Fibroblast of villous mesenchyme (primary cell): ENCODE measurements at places on chromosomes 3 and 15.

DNA sequence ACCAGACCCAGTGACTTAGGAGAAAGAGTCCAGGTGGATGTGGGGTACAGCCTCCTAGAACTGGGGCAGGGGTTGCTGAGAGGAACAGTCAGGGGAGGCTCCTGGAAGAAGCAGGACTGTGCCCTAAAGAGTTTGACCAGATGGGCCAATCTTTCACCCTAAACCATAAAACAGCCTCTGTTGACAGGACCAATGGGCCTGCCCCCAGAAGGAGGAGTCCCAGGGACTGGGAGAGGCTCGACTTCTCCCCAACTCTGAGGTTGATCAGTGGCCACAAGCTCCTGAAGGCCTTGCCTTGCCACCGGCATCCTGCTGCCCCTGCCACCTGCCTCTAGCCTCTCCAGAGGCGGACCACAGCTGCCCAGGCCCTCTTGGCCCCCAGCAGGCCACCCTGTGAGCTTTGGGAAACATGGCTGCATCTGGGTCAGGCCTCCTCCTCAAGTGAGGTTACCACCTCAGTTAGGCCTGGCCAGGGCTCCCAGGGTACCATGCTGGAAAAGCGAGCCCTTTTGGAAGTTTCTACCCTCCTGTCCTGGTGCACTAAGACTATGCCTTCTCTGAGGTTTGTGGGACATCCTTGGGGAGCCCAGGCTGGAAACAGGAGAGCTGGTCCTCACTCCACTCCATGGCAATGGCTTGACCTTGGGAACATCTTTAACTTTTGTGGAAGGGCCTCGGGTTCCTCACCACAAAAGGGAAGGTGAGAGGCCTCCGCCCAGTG, 2.8 kb downstream of the VIPR1 start:
- no peak for DNase-seq

GRCh38 chr3:61571516-61572336, 10.4 kb downstream of the PTPRG start:
- peak; percentile 44 for DNase-seq

GRCh38 chr3:172257648-172258400, 190.4 kb downstream of the GHSR start:
- no peak for DNase-seq

DNA sequence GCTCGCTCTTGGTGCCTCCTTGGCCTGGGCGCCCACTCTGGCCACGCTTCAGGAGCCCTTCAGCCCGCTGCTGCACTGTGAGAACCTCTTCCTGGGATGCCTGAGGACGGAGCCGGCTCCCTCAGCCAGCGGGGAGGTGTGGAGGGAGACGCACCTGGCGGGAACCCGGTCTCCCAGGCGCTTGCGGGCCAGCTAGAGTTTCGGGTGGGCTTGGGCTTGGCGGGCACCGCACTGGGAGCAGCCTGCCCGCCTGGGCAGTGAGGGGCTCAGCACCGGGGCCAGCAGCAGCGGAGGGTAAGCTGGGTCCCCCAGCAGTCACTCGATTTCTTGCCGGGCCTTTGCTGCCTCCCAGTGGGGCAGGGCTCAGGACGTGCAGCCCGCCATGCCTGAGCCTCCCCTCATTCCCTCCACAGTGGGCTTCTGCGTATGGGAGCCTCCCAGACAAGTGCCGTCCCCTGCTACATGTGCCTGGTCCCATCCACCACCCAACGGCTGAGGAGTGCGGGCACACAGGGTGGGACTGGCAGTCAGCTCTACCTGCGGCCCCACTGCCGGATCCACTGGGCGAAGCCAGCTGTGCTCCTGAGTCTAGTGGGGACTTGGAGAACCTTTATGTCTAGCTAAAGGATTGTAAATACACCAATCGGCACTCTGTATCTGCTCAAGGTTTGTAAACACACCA, 708.7 kb downstream of the VGLL3 start:
- no peak for DNase-seq

DNA sequence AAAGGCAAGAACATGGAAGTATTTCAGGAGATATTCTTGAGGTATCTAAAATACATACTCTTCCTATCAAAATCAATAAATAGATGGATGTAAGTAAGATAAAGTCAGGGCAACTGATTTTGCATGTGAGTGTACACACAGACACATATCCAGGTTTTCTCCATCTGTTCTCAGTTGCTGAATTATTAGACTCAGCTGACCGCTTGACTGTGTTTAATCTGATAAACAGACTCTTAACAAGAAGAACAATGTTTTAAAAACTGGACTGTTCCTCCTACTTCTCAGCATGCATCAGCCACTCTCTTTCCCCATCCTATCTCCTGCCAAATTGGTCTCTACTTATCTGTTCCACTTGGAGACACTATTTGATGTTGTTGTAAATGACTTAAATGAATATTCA, 73.5 kb downstream of the GOLGA8G start:
- no peak for DNase-seq

DNA sequence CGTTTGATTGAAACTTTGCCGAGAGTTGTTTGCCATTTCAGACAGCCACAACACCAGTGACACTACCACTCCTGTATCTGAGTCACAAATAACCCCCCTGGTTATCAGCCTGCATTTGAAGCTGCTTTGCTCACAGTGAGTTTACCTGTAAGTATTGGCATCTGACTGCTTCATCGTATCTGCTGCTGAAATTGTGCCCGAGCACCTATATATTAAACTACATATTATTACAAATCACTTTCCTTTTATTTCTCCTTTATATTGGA, 39.2 kb upstream of the SPSB4 start:
- no peak for DNase-seq

GRCh38 chr3:69012800-69013252, 658 bp downstream of the EOGT start:
- peak; percentile 66 for DNase-seq

DNA sequence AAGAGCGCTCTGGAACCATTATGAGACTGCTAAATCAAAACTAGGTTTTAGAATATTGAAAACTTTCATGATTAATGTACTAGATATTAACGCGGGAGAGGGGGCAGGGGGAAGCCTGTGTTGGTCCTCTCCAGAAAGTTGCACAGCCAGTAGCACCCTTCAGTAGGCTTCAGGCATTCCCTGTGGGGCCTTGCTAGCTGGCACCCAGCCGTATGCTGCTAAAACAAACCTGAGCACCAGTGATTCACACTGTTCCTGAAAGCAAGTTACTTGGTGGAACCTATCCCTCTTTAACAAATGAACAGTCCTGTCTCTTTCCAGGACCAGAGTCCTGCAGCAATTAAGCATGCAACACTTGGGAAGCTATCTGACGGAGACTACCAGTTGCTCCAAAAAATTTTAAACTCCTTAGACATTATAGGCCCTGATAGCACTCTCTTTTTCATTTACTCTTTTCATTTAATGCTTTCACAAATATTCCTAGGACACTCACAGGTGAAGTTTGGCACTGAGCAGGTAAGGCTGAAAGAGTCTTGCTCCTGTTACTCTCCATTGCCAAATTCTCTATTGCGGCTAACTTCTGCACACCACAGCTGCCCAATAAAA, 1.2 kb upstream of the ATRIP start:
- DNase-seq = no peak

DNA sequence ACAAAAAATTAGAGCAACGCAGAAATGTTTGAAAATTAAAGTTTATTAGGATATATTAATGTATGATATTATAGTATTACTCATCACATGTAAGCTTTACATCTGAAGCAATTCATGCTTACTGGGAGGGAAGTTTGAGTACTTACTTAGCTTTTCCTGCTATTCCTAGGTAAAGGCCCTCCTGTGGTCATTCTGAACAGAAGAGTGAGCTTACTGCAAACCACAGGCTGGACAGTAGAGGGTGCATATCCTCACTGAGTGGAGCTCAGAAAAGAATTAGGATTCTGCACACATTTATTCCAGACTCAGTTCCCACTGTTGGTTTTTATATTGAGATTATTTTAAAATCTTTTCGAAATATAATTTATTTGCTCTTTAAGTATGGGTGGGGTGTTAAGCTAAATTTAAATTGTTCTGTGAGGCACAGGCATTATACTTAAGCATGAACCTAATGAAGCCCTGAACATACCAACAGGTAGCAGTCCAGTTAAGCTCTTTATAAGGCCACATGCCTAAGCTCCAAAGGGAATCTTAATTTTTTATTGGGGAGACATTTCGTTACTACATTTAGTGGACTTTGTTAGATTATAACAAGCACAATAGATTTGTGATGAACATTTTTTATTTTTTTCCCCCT, 10.2 kb downstream of the MRPS22 start:
- DNase-seq = peak; percentile 64

- DNase-seq = no peak
Measured at GRCh38 chr3:109910772-109911171, 573.4 kb upstream of the DPPA4 start.

GRCh38 chr15:33211176-33211808, 16.8 kb upstream of the FMN1 start:
- peak; percentile 4 for DNase-seq

DNA sequence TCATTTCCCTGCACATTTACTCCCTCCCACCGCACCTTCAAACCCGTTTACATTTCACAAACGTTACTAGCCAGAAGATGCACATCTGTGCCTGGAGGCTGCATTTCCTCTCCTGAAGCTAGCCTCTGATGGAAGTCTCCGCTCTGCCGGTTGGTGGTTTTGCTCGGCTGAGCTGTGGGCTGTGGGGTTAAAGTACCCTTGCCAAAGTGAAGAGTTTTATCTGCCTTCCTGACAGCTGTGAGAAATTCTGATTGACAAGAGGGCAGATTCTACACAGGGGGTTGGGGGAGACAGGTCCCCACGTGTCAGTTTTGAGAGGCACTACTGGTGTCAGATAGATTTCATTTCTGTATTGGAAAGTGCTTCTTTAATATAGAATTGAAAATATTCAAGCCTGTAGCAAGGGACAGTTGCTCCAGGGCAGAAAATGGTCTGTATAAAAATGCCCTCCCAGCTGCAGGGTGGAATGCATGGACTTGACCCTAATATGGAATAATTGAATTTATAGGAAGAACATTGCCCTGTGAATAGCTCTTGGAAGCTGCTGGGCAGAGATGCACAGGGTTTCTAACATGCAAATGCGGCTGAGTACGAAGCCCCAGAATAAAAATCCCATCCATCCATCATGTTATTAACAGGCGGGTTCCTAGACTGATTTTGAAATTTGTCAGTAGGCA, 201.1 kb upstream of the RGMA start:
- no peak for DNase-seq

- DNase-seq = no peak
Measured at GRCh38 chr15:22939051-22939450, 41.1 kb downstream of the CYFIP1 start.

GRCh38 chr3:180571831-180572598, 29.9 kb upstream of the TTC14 start:
- no peak for DNase-seq

- peak; percentile 65 for DNase-seq
Measured at GRCh38 chr3:48561045-48561736, 2.4 kb downstream of the UCN2 start.

DNA sequence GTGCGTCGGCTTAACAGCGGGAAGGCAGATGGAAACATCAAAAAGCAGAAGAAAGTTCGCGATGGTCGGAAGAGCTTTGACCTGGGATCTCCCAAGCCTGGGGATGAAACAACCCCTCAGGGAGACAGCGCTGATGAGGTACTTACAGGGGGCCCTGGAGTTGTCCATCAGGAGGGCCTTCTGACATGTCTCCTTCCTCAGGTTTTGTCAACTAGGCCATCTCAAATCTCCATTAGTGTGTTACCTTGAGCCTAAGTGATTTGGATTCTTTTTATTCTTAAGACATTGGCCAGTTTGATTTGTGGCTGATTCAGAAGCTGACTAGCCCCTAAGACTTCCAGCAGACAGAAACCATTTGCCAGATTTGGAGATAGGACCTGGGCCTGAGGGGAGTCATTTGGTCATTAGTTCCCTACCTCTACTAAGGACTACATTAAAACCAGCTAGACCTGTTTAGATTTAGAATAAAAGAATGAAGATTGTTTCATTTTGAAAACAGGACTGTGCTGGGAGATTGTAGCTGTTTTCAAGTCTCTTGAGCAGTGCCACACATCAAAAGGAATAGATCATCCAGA, 97.6 kb upstream of the UMPS start:
- no peak for DNase-seq

GRCh38 chr3:120429921-120430361, 20.9 kb downstream of the FSTL1 start:
- peak; percentile 90 for DNase-seq

GRCh38 chr3:38651153-38651789, 1.8 kb upstream of the SCN5A start:
- peak; percentile 42 for DNase-seq

- DNase-seq = no peak
Measured at GRCh38 chr15:72006382-72006781, 111.6 kb downstream of the MYO9A start.

GRCh38 chr3:14153663-14154062, 24.7 kb downstream of the XPC start:
- DNase-seq = no peak

DNA sequence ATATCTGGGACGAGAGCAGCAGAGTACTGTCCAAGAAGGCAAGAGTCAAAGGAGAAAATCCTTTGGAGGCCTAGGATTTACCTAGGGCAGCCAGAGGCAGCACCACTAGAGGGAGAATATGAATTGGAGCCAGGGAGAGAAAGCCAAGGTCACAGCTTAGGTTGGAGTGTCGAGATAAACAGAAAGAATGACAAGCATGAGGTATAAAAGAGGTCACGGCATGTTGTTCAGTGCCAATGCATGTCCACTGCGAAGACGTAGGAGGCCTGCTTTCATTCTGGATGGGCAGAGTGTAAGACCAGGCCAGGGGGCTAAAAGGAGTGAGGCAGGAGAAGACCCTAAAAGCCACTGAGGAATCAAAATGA, 47.2 kb downstream of the THBS1 start:
- DNase-seq = no peak

GRCh38 chr3:101685870-101686307, 629 bp downstream of the RPL24 start:
- peak; percentile 33 for DNase-seq

GRCh38 chr3:160040181-160040580, 51.5 kb downstream of the IL12A start:
- DNase-seq = no peak

GRCh38 chr3:196684548-196685407, 27.3 kb downstream of the CEP19 start:
- DNase-seq = peak; percentile 59
